ENCODE measurements at places on chromosomes 2 and 18. TPM values are rescaled to one million over a fixed set of nuclear protein-coding genes. Genes with fewer than 3 reads are reported as not detected.

The DSG2 gene
- 0.56 TPM for polyA plus RNA-seq

The TMEM198 gene
- polyA plus RNA-seq = 0.83 TPM

The GREB1 gene
- 0.17 TPM for polyA plus RNA-seq

The ME2 gene
- 38.6 TPM for polyA plus RNA-seq

The REG3A gene
- polyA plus RNA-seq = not detected

The SLC11A1 gene
- not detected for polyA plus RNA-seq

The CLIP4 gene
- polyA plus RNA-seq = 71.4 TPM

The CCDC85A gene
- not detected for polyA plus RNA-seq

The MBP gene
- 4.7 TPM for polyA plus RNA-seq

The MYOM1 gene
- 0.02 TPM for polyA plus RNA-seq

- no peak for DNase-seq
Measured at GRCh38 chr2:23153484-23153883, 231.5 kb upstream of the KLHL29 start.

DNA sequence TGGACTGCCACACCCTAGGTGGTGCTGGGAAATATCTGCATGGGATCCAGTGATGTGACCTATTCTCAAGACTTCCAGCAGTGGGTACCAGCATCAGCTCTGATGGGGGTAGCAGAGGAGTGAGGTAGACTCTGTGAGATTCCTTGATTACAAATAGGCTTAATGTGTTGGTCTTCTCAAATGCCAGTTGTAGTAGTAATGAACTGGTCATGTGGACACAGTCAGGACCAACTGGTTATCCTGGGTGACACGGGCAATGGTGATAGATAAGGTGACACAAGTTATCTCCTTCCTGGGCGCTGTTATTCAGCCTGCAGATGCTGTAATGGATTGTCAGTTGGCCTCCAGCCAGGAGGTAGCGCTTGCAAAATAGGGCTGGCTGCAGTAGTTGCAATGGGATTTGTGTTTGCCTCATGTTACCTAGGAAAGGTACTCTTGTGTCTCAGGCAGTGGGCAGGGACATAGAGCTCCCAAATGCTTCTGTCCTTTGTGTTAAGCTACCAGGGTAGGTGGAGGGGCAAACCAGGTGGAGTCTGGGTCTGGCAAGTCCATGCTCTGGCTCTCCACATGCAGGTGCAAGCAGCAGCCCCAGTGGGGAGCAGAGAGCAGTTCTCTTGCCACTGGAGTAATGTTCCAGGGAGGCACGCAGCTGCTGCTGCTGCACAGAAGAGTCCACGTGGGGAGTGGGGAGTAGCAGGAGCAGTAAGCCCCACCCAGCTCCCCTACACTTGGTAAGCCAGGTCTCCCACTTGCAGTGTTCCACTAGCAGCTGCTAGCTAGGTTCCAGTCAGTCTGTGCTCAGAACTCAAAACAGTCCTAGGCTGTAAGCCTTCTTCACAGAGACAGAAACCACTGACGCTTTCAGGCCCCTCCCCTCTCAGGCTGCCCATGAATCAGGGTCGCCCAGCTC lies 505.4 kb upstream of the DDX18 start:
- no peak for DNase-seq

- no peak for DNase-seq
Measured at GRCh38 chr2:15809404-15809803, 130.9 kb upstream of the MYCN start.

- DNase-seq = no peak
Measured at GRCh38 chr18:41134426-41134825, 820.6 kb upstream of the PIK3C3 start.

- DNase-seq = no peak
Measured at GRCh38 chr2:167752734-167753133, 494.7 kb downstream of the STK39 start.
